ENCODE measurements at places on chromosomes 3 and 15.

- DNase-seq: no peak
Observed at GRCh38 chr3:155420881-155421486, 127.5 kb upstream of the STRIT1 start.

DNA sequence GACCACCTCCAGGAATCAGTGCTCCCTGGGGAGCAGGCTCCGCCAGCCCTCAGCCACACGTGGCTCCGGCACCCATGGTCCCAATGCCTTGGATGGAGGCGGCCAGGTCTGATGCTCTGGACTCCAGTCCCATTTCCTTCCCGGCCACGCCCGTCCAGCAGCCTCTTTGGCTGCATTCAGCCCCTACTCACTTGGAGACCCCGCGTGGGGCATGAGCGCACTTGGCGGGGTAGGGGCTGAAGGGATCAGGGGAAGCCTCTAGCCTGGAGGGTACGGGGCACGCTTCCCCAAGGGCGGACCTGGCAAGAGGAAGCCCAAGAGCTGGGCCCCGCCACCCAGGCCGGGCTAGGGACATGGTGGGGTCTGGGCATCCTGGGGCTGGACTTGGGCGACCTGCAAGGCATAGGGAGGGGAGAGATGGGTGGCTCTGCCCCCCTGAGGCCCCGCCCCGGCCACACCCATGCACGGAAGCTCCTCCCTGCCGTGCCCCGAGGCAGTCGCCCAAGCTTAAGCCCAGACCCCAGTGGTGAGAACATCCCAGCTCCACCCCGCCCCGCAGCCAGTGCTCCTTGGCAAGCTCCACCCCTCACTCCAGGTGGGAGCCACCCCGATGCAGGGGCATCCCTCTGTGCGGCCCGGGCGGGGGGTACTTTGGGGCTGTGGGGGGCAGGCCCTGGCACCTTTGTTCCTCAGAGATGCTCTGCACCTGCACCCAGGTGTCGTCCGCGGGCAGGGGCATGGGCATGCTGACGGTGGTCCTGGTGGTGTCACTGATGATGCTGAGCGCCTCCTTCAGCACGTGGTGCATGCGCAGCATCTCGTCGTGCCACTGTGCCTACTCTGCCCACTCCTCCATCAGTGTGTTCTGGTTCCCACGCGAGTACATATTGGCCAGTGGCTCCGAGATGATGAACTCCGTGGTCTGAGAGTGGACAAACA, 163.5 kb downstream of the GOLGA6L4 start:
- no peak for DNase-seq

DNA sequence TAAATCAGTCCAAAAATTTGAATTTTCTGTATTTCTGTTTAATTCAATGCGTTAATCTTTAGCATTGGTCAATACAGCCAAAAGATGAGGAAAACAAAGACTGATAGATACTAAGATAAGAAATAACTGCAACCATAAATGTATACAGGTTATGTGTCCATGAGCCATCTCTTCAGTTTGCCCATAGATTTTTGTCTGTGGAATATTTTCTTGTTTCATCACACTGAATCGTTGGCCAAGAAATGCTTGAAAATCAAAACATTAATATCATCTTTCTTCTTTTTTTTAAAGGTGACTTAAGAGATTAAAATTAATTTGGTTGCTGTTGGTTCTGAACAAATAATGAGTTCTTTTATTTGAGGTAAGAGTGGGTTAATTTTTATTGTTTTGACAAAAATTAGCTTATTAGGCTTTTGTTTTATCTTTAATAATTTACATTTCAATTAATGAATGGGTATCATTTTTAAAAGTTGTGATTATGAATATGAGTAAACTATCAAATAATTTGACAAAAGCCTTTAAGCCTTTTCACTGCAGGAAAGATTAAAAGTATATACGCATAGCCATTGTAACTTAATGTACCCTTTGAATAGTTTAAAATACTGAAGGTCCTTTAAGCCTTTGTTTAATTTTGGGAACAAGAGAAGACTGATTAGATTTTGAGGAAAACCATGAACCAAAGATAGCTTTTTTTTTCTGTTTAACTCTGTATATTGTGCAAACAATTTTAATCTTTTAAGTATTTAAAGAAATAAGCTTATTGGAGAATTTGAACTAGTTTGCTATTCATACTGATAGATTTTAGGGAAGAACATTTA, 14.7 kb upstream of the CHD2 start:
- peak; percentile 17 for DNase-seq

DNA sequence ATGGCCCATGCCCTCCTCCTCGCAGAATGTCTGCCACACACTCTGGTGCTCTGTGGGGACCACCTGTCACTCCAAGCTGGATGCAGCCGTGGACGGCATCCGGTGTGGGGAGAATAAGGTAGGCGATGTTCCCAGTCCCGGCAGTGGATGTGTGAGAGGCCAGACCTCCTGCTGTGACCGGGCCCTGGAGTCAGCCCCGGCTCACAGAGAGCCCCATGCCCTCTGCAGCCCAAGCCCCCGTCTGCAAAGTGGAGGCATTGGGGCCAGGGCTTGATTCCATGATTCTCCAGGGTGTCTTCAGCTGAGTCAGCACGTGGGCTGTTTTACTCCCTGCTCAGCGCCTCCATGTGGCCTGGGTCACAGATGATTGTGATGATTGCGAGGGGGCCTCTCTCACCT, 32.2 kb downstream of the GOLGA6L10 start:
- DNase-seq: no peak

GRCh38 chr3:43580181-43580580, 41.6 kb downstream of the ANO10 start:
- no peak for DNase-seq

- no peak for DNase-seq
Observed at GRCh38 chr15:57921371-57921770, 144.1 kb downstream of the ALDH1A2 start.

GRCh38 chr3:195254454-195255175, 16.3 kb downstream of the XXYLT1 start:
- no peak for DNase-seq

GRCh38 chr3:101950510-101950909, 101.2 kb downstream of the NFKBIZ start:
- DNase-seq: no peak

DNA sequence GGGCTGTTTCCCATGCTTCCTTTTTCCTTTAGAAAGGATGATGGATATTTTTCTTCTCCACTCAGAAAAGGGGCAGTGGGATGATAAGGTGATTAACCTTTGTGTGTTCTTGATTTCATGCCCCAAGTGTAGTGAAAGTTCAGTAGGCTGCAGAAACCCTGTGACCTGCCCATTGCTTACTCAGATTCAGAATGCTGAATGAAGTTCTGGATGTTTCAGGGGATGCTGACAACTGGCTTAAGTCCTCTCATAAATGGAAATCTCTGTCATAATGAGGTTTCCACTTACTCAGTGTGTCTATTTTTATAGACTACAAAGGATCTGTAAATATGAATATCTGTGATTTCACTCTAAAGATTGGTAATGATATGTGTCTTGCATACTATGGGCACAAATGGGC, 471.3 kb upstream of the TPRG1 start:
- no peak for DNase-seq

DNA sequence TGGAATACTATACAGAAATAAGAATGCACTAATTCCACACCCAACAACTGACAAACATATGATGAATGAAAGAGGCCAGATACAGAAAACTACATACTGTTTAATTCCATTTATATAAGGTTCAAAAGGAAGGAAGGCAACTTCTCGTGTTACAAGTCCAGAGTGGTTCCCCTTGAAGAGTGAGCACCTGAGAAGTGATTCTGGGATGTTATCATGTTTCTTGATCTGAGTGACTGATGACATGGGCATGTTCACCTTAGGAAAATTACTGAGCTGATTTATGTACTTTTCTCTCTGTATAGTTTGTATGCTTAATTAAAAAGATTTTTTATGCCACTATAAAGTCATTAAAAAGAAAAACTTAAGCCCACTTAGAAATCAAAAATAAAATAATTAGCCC, 13.6 kb downstream of the CCDC12 start:
- no peak for DNase-seq

GRCh38 chr3:161108840-161109239, 3.7 kb upstream of the B3GALNT1 start:
- DNase-seq: no peak

DNA sequence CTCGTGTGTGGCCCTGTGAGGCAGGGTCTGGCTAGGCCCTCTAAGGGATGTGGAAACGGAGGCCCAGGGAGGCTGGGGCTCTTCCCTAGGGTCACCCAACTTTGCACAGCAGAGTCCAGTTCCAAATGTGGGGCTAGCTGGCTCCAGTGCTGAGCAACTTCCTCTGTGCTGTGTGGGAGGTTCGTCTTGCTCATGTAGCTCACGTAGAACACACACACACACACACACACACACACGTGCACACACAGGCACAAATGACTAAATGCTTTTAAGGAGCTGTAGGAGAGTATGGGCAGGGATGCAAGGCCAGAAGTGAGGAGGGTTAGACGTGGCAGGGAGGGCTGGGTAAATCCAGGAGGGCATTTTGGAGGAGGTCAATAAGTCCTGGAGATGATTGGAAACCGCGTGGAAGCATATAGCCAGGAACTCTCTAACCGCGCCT, 213.8 kb downstream of the RPLP1 start:
- peak; percentile 53 for DNase-seq

DNA sequence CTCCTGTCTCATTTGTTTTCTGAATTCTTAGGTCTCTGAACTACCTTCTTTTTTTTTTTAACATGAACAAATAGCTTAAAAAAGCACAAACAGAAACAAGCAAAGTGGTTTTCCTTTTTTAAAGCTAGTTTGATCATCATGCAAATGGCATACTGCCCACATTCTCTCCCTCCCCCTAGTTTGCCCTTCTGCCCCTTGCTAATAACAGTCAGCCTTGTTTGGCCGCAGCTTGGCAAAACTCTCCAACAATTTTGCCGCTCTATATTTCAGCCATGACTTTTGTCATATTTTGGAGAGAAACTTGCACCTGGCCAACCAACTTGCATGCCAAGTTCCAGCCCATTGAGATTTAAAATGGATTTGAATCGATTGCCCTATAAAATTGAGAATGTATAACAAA, 666.0 kb upstream of the NR2F2 start:
- no peak for DNase-seq

- DNase-seq: peak; percentile 94
Observed at GRCh38 chr15:85667491-85668424, 127.0 kb downstream of the KLHL25 start.

DNA sequence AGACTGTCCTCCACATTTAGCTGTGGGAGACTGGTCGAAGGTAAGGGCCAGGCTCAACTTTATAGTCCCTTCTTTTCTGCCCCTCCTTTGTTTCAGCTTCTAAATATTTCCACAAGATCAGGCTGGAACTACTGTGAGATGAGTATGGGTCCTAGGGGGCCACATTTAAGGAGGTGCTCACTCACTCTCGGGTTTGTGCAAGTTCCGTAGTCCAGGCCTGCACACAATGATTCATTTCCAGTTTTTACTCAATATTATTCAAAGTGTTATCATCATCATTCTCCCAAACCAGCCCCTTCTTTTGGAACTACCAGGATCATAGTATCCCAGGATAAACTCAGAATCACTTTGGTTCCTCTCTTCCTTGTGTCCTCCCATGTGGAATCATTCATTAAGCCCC, 289.1 kb downstream of the ADAMTSL3 start:
- DNase-seq: no peak

DNA sequence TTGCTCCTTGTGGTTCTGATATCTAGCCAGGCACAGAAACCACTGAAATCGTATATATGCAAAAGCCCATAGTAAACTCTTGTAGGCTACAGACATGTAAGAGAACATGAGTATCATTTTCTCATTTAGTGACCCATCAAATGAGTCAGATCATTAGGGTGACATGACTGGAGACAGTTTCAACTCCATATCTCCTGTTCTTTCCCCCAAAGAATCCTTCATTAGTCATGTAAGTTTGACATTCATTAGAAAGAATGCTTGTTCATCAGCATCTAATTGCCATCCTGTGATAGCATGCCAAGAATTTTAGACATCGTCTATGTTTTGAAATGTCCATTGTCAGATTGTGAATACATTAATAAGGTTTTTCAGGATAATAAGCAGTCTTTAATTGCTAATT, 264.9 kb upstream of the TPM1 start:
- no peak for DNase-seq

DNA sequence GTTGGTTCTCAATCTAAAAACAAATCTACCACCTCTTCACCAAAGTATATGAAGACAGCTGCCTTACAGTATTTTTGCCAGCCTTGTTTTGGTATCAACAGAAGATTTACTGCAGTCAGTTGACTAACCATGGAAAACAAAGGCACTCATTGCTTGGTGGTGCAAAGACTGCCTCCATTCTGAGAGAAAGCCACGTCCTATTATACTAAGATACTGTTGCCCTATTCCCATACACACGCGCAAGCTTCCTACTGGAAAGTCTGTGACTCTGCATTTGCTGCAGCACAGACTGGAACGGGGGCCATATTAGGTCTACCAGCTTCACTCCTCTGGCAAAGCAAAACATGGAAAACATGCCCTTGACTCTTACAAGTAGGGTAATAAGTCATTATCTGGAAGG, 18.0 kb downstream of the MTMR10 start:
- no peak for DNase-seq

GRCh38 chr15:61339516-61339915, 110.4 kb upstream of the RORA start:
- DNase-seq: no peak

- DNase-seq: no peak
Observed at GRCh38 chr3:101202640-101203039, 117.7 kb downstream of the IMPG2 start.

GRCh38 chr3:16496408-16497222, 16.9 kb downstream of the RFTN1 start:
- DNase-seq: no peak

DNA sequence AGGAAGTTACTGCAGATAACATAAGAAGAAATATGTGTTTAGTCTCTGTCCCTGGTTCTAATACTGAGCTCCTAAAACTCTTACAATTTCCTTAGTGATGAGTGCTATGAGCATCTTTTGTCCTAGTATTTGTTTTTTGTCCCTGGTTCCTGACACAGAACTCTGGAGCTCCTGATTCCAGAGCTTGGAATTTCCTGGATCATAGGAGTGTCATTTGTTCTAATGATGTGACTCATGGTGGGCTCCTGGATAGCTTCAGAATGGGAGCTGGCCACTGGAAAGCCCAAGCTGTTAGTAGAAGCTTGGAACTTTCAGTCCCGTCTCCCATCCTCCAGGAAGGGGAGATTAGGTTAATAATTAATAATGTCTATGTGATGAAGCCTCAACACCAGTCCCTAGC, 98.2 kb downstream of the CNTN6 start:
- no peak for DNase-seq

DNA sequence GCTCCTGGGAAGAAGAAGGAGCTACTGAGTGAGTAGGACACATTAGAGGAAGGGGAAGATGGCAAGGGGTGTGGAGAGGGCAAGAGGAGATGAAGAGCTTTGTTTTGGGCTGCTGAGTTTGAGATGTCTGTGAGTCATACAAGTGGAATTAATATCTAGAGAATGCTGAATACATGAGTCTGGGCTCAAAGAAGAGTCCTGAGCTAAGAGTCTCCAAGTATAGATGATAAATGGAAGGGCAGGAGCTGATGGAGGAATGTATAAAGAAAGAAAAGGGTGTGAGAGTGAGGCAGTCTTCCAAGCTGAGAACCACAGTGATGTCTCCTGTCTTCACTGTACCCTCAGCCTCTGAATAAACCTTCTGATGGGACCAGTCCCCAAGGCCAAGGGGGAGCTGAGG, 205.5 kb upstream of the MRPL3 start:
- no peak for DNase-seq

GRCh38 chr3:192064959-192065358, 604.0 kb downstream of the PYDC2 start:
- no peak for DNase-seq
